Left ventricle myocardium inferior (tissue), 1 donor: ENCODE measurements at places on chromosomes 1 and 21. TPM values are rescaled to one million over a fixed set of nuclear protein-coding genes. Genes with fewer than 3 reads are reported as not detected.

GRCh38 chr1:183879494-183879893 lies 74.6 kb downstream of the RGL1 start:
- H3K27ac ChIP-seq, result peak overlapping the region; percentile 66
- DNase-seq, result no peak

Gene IVNS1ABP
- 70.3 TPM for total RNA-seq

Gene PADI2
- 0.49 TPM for total RNA-seq

Gene HPCAL4
- 0.88 TPM for total RNA-seq

- H3K4me3 ChIP-seq, result no peak overlapping the region
- no peaks in the 10 kb centered on the region for H3K4me1 ChIP-seq
- peaks cover 33% of the 10 kb centered on the region for H3K27me3 ChIP-seq
- no peak overlapping the region for H3K27ac ChIP-seq
- no peaks in the 10 kb centered on the region for H3K36me3 ChIP-seq
- no peak for DNase-seq
Observed at GRCh38 chr21:44517175-44517899, 22.7 kb downstream of the KRTAP10-1 start.

Gene OSCP1
- total RNA-seq, result 7.1 TPM

Gene NUP210L
- 0.30 TPM for total RNA-seq

Gene SNIP1
- total RNA-seq, result 7.0 TPM

GRCh38 chr1:228462560-228462959 lies 24.6 kb upstream of the RNF187 start:
- DNase-seq, result no peak
- H3K27me3 ChIP-seq, result peaks cover 89% of the 10 kb centered on the region
- peaks cover 38% of the 10 kb centered on the region for H3K4me1 ChIP-seq
- no peaks in the 10 kb centered on the region for H3K36me3 ChIP-seq
- H3K4me3 ChIP-seq, result no peak overlapping the region
- H3K27ac ChIP-seq, result no peak overlapping the region

DNA sequence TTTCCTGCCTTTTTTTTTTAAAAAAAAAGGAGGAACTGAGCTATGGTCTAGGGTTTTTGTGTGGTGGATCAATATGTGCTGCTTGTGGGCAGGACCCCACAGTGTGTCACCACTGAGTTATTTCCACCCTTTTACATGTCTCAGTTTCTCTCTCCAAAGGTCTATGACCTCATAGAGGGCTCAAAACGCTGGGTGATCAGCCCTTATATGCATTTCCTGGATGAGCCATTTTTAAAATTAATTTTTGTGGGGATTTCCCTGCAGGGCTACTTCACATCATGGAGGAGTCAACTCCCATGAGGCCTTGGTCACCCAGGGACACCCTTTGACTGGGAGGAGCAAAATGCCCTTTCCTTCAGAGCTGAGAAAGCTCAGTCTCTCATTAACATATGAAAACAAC lies 20.7 kb upstream of the HAO2 start:
- no peaks in the 10 kb centered on the region for H3K4me1 ChIP-seq
- DNase-seq, result no peak
- H3K27me3 ChIP-seq, result peaks cover 3% of the 10 kb centered on the region
- H3K4me3 ChIP-seq, result no peak overlapping the region

- DNase-seq, result no peak
- H3K36me3 ChIP-seq, result no peaks in the 10 kb centered on the region
- H3K27me3 ChIP-seq, result no peaks in the 10 kb centered on the region
- no peak overlapping the region for H3K4me3 ChIP-seq
- H3K4me1 ChIP-seq, result no peaks in the 10 kb centered on the region
Observed at GRCh38 chr1:66788231-66788939, 12.7 kb downstream of the INSL5 start.

GRCh38 chr1:115753830-115754229 lies 14.7 kb downstream of the CASQ2 start:
- H3K4me1 ChIP-seq, result peaks cover 96% of the 10 kb centered on the region
- no peaks in the 10 kb centered on the region for H3K27me3 ChIP-seq
- H3K27ac ChIP-seq, result peak overlapping the region; percentile 86
- peak; percentile 25 for DNase-seq
- peak overlapping the region; percentile 45 for H3K4me3 ChIP-seq
